Stimulated activated CD8-positive, alpha-beta memory T cell treated with anti-CD3 and anti-CD28 coated beads, Interleukin-15, amount 100 ng/mL, for 48 hours (primary cell): ENCODE measurements at places on chromosomes 4 and X.

DNA sequence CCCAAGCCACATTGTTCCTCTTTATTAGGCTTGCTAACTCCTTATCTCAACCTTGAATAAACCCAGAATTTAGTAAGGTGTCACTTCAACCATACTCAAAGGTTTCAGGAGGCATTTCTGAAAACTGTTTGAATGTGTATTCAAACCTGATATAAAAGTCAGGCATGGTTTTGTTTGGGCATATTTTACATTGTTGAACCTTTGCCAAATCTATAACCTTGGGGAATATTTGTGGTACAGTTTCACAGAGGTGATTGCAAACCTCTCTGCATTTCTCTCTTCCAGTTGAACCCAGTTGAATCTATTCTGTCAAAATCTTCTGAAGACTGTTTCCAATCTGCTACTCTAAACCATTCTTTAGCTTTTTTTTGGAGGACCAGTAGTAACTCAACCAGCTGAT, 409.0 kb downstream of the TECRL start:
- no peak for DNase-seq

DNA sequence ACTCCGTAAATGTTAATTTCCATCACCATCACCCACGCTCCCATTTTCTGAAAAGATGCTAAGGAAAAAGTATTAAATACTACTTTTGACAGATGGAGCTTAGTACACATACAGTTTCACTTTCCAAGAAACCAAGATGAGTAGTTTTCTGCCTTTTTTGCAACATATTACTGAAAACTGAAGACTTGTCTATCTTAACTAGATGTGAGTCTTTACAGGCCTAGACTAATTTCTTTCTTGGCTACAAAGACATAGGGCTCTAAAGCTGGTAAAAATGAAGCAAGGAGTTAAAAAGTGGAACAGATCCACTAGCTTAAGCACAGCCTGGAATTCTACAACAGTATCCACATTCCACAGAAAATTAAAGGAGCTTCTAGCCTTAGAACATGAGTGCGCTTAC, 68.2 kb downstream of the ATP11C start:
- DNase-seq, result no peak

DNA sequence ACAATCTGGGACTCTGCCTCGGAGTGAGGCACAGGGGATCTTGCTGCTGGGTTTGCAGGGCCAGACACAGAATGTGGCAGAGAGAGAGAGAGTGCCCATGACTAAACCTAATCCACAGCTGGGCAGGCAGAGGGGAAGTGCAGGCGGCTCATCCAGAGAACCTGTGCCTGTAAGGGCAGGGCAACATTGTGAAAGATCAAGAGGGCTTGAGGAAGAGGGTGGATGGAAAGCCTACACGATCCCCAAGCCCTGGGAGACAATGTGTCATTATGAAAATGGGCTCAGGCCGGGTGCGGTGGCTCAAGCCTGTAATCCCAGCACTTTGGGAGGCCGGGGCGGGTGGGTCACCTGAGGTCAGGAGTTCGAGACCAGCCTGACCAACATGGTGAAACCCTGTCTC, 40.6 kb upstream of the TENM3 start:
- no peak for DNase-seq

GRCh38 chr4:42150653-42151567, 1.5 kb downstream of the BEND4 start:
- DNase-seq, result no peak

- no peak for DNase-seq
Observed at GRCh38 chr4:151417766-151418376, 8.9 kb downstream of the FHIP1A start.

- DNase-seq, result no peak
Observed at GRCh38 chrX:110665223-110666002, 130.2 kb downstream of the CHRDL1 start.

DNA sequence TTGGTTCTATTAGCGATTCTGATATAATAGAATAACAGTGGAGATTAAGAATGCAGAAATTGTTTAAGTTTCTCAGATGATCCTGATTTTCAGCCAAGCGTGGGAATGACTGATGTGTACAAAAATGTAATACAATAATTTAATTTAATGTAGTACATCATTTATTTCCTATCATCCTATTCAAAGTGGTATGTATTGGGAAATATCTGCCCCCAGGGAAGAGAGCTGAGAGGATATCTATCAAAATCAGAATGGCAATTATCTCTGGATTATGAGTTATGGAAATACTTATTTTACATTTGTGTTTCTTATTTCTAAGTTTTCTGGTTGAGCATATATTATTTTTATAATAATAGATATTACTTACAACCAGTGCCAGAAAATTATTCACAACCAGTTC, 3.9 kb downstream of the FABP2 start:
- DNase-seq, result no peak

DNA sequence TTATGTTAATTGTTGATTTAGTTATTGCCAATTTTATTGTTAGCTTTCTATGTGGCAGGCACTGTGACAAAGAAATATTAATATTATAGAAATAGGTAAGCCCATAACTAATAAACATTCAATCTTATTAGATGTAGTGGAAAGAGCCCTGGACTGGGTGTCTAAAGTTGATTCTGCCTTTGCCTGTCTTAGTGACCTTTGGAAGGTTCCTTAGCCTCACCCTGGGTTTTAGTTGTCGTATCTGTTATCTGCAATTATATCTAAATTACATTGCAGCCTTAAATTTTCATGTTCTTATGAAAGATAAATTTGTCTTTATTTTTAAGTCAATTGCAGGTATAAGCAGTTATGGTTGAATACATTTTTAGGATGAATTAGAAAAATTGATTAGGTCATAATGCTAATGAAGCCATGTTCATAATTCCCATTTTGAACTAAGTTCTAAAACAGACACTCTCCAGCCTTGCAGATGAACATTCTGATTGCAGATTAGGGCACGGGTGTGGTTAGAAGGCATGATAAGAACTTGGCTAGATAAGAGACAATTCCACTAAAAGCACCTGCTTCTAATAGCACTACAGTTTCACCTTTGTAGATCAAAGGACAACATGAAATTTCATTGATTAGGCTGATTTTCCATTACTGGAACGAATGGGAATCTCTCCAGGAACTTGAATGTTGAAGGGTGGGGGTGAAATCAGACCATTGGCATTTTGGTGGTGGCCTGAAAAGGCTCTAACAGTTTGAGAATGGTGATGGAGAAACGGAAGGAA, 17.3 kb upstream of the ENPEP start:
- DNase-seq, result no peak

GRCh38 chr4:3945511-3946290, 179.5 kb downstream of the ADRA2C start:
- DNase-seq, result no peak

GRCh38 chr4:123835831-123836590, 439.4 kb downstream of the SPRY1 start:
- no peak for DNase-seq

DNA sequence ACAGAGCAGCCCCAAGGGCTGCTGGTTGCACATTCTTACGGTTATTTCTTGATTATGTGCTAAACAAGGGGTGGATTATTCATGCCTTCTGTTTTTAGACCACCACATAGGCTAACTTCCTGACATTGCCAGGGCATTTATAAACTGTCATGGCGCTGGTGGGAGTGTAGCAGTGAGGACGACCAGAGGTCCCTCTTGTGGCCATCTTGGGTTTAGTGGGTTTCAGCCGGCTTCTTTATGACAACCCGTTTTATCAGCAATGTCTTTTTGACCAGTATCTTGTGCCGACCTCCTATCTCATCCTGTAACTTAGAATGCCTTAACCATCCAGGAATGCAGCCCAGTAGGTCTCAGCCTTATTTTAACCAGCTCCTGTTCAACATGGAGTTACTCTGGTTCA, 212.4 kb upstream of the GRID2 start:
- no peak for DNase-seq

- peak; percentile 2 for DNase-seq
Observed at GRCh38 chrX:71910643-71910985, at the start of gene NHSL2. TSS of gene NHSL2 (plus strand) at chrX:71910845.

DNA sequence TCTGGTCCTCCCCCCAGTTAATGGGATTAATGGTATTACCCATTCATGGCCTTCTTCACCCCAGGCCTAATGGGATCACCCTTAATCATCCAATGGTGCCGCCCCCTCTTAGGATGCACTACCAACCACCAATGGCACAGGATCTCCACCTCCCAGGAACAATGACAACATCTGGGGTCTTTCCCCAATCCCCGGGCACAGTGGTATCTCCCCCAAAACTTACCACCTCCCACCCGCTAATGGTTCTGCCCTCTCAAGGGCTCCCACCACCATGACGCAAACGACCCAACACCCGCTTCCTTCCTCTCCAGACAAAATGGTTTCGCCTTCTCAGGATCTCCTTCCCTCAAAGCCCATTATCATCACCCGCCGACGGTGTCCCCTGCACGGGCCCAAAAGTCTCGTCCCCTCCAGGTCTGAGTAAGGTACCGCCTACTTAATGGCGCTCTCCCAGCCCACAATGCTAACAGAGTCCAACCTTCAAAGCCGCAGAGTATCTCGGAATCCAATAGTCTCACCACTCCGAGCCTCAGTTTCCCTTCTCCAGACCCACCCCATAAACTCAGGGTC, 458 bp downstream of the GRIPAP1 start:
- DNase-seq, result peak; percentile 39

GRCh38 chr4:13681570-13681969, 54.0 kb upstream of the BOD1L1 start:
- DNase-seq, result no peak

DNA sequence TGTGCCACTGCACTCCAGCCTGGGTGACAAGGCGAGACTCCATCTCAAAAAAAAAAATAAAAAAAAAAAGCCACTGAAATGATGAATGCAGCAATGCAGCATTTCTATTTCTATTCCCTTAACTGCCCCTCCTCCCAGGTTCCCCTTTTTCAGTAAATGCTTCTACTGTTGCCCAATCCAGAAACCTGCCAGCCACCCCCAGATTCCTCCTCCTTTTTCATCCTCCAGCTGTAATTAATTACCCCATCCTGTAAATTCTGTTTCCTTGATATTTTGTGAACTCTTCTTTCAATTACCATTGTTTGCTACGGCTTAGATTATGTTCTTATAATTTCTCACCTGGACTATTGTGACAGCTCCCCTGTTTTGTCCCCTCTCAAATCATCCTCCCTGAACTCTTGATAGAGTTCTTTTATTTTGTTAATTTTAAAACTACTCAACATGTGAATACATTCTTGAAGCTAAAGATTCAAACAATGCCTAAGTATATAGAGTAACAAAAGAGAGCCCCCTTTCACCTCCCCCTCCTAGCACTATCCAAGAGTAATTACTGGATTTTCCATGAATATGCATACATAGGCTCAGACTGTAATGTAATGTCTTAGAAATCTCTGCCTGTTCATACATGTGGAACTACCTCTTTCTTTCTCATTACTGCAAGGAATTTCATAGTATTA, 140.6 kb upstream of the GPC4 start:
- no peak for DNase-seq

- DNase-seq, result no peak
Observed at GRCh38 chr4:76515975-76516843, 81.2 kb downstream of the SHROOM3 start.

- DNase-seq, result no peak
Observed at GRCh38 chrX:47208108-47208507, 10.4 kb upstream of the CDK16 start.

- DNase-seq, result no peak
Observed at GRCh38 chr4:2155246-2155645, 86.7 kb downstream of the HAUS3 start.

GRCh38 chr4:624705-625590, at the start of gene PDE6B:
TSS of gene PDE6B (plus strand) at chr4:625573. CDS start at chr4:625627, 54 bp downstream.
- DNase-seq, result no peak

GRCh38 chr4:2102045-2102883, 43.1 kb downstream of the NAT8L start:
- DNase-seq, result no peak

DNA sequence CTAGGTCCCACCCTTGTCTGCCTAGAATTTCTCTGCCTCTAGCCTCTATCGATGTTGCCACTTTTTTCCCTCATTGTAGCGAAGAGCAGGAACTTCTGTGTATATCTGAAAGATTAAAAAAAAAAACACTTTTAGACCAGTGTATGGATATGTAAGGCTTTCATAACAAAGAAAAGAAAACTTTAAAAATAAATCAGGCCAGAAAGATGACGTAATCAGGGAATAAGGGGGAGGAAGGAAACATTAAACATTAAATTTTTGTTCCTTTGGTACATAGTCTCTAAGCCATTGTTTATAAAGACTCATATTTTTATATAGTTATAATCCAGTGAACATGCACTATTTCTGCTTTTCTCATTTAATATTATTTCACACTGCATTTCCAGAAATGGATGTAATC, 26.2 kb upstream of the FTHL17 start:
- DNase-seq, result no peak

GRCh38 chr4:176274441-176274840, 5.4 kb upstream of the ASB5 start:
- no peak for DNase-seq
